ENCODE measurements at places on chromosomes 7 and 10. TPM values are rescaled to one million over a fixed set of nuclear protein-coding genes. Genes with fewer than 3 reads are reported as not detected.

- no peak for DNase-seq
Measured at GRCh38 chr7:115965796-115966475, 64.6 kb downstream of the TFEC start.

The OR6B1 gene
- total RNA-seq, result not detected

GRCh38 chr10:13787015-13787421, 200.3 kb downstream of the PRPF18 start:
- DNase-seq, result peak; percentile 73

The CAV1 gene
- 1.7 TPM for total RNA-seq

GRCh38 chr10:10053051-10053450, 964.6 kb upstream of the CELF2 start:
- DNase-seq, result no peak

The SYT15B gene
- 0.18 TPM for total RNA-seq

DNA sequence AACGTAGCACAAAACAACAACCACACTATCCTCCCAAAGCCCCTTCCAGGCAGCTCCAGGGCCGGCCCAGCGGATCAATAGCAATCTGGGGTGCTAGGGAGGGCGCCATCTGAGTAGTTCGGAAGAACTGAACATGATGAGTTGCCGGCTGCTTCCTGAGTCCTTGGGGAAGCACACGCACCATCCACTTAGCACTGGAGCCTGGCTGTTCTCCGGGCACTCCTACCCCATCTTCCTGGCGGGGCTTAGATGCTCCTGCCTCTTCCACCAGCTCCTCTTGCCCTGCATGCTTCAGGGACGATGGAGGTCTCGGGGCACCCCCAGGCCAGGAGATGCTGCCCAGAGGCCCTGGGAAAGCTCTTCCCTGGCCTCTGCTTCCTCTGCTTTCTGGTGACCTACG, at the start of gene KCNK18:
TSS of gene KCNK18 (plus strand) at position 301 of the 400 bp plus-strand sequence. CDS start at position 301, 0 bp downstream.
- DNase-seq, result no peak

- DNase-seq, result no peak
Measured at GRCh38 chr7:818031-818699, 14.1 kb upstream of the SUN1 start.

DNA sequence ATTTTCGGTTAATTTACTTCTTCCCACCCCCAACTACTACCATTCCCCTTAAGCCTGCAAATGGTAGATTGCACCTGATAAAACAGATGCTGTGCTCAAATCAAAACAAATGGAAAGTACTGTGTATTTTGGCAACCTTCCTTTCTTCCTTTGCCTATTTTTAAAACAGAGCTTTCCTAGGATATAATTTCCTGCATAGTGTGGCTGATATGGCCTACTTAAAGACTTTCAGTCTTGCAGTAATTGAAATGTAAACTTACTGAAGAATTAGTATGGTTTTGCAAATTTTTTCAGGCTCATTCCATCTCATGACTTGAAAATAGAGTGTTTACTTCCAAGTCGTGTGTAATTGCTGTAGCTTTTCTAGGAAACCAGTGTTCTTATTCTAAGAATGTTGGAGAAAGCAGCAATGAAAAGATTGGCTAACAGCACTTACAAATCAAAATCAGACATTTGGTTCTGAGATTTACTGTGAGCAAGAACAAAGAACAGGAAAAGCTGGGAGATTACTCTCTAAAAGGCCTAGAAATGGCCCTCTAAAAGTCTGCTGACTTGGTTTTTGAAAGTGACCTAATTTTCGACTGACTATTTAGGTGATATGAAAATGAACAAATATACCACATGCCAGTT, 52.0 kb downstream of the REEP3 start:
- DNase-seq, result no peak

DNA sequence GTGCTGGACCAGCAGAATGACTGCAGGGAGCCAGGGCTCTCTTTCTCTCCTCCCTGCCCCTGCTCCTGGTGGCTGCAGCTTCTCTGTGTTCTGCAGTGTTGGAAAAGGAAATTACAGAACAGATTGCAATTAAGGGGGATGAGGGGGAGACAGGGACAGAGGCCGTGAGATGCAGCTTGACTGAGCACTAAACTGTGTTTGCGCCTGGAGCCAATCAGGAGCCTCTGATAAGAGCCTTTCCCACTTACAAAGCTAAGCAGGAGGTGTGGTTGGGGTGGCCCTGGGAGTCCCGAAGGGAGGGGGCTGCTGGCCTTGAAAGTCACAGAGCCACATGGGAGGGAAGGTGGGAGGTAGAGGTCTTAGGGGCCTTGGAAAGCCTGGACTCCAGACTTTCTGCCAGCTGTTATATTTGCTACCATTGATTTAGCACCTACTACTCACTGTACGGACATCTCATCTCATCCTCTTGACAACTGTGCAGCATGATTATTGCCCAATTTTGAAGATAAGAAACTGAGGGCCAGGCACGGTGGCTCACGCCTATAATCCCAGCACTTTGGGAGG, 26.7 kb downstream of the TRIM8 start:
- DNase-seq, result no peak

DNA sequence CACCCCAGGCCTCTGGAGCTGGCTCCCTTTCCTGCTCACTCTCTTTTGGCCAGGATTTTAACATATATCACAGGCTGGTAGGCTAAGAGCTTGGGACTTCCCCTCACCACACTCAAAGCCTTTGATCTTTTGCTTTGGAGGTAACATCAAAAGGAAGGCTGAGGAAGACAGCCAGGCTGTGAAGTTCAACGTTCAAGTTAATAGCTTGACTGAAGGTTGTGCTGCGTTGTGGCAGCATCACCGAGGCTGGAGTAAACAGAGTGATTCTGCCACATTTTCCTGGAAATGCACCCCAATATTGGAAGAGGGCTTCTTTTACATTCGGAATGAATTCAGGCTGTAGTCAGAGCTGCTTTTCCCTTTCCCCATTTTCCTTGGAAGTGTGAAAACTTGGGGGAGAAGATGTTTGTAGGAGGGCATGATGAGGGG, 57.3 kb downstream of the TCF7L2 start:
- DNase-seq, result no peak

DNA sequence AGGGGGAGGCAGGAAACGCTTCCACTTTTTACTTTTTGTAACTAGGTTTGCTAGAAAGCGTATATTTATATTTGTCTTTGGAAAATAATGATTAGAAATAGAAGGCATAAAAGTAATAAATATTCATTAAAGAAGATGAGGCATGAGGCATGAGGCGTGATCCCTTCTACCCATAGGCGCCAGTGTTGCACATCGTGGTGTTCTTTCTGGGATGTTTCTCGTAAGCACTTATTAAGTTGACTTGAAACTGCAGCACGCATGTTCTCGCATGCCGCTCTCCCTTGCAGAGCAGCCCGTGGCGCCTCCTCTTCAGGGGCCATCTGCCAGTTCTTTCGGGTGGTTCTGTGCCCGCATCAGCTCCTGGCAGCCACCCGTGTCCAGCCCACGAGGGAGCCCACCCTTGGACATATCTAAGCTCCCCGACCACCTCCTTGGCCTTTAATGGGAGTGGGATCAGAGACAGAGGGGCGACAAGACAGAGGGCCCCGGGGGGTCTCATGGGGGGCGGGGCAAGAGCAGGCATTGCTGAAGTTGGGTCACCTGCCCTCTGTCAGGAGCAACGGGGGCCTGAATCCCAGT, 28.5 kb upstream of the CSGALNACT2 start:
- DNase-seq, result no peak

DNA sequence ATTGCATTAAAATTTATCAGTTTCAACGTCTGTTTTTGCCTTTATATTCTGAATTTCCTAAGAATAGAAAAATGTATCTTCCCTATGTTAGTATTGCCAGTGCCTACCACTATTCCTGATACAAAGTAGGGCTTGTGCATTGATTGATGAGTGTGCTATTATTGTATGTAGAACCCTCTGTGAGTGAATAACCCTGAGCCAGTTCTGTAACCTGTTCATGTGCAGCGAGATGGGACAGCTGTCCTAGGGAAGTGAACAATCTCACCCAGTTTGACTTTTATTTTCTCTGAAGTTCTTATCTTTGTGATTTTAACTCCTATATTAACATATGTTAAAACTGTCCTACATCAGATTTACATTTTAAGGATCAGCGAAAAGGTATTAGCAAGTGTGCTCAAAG, 178.4 kb upstream of the ADO start:
- DNase-seq, result no peak

The HMX3 gene
- 60.5 TPM for total RNA-seq

GRCh38 chr7:149742075-149742701, 31.2 kb downstream of the ZNF467 start:
- no peak for DNase-seq

The OR6V1 gene
- total RNA-seq, result not detected

DNA sequence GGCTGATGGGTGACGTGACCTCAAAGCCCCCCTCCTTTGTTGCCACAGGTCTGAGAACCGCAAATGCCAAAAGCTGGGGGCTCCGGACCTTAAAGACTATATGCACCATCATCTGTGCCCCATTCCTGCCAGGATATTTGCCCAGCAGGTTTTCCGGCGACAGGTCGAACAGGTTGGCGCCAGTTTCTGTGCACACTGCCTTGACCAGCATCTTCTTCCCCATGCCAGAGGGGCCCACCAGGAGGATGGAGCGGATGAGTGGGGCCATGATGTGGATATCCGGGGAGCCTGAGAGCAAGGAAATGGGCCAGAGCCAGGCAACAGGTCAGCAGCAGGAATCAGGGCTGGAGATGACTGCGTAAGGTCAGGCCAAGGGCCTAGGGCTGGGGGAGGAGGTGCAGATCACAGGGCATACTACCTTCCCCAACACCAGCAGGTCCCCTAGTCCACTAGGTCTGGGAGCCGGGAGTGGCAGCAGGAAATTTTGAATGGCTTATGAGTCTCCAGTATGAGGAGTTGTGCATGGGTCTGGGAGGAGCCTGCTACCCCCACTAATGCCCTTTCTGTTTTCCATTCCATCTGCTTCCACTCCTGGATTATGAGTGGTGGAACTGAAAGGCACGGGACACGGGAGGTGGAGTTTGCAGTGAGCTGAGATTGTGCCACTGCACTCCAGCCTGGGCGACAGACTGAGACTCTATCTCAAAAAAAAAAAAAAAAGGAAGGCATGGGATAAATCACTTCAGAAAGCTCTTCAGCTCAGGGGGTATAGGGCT, 6.3 kb upstream of the ASB10 start:
- no peak for DNase-seq

GRCh38 chr10:23968301-23968700, 240.6 kb upstream of the KIAA1217 start:
- DNase-seq, result no peak

DNA sequence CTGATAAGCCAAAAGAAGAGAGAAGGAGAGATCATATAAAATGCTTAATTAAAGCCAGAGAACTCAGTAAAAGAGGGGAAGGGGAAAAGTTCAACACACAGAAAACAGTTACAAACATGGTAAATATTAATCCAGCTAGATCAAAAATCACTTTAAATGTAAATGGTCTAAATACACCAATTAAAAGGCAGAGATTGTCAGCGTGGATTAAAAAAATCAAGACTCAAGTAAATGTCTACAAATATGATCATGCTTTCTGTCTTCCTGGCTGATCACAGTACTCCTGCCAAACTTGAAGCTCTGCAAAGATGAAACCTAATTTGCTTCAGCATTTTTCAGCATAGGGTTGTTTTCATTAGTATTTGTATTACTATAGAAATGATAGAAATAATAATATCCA, 54.6 kb upstream of the RNF32 start:
- DNase-seq, result no peak

The CFAP58 gene
- 0.26 TPM for total RNA-seq

- no peak for DNase-seq
Measured at GRCh38 chr10:7410301-7410861, 453 bp downstream of the SFMBT2 start.

The BET1 gene
- 12.5 TPM for total RNA-seq

GRCh38 chr7:157294773-157295172, 42.0 kb upstream of the DNAJB6 start:
- no peak for DNase-seq

- no peak for DNase-seq
Measured at GRCh38 chr7:6181136-6181535, 91.3 kb downstream of the CYTH3 start.

DNA sequence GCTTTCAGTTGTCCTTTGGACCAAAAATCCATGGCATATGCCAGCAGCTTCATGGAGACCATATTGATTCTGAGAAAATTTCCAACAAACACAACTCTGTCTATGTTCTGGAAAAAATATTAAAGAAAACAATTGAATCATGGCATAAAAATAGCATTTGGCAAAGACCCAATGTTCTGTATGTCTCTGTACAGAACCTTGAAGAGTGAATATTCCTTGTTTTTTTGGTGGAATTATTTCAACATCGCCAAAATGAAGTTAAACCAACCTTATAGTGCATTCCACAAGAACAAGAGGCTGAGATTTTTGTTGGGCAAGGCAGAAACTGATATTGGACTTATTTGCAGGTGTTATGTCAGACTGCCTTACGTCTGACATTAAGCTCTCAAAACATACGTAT, 53.3 kb upstream of the SLC16A12 start:
- DNase-seq, result no peak

DNA sequence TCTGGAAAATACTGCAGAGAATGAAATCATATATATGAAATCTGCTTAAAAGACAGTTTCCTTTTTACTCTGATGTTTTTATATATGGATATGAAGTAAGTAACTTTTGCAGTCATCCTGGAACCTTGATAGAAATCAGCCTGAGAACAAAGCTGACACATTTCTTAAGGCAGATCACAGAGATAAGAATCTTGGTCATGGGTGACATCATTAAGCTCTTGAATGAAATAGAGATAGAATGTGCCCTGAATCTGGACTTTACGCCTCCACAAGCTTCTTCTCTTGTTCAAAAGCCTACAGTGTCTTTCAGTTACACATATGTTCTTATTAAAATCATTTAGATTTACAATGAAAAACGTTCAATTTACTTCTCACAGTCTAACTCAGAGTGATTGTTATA, 319.1 kb upstream of the CNTNAP2 start:
- DNase-seq, result no peak

The ATG9B gene
- total RNA-seq, result 0.36 TPM

GRCh38 chr10:132319853-132320653, 11.9 kb upstream of the LRRC27 start:
- DNase-seq, result peak; percentile 66

DNA sequence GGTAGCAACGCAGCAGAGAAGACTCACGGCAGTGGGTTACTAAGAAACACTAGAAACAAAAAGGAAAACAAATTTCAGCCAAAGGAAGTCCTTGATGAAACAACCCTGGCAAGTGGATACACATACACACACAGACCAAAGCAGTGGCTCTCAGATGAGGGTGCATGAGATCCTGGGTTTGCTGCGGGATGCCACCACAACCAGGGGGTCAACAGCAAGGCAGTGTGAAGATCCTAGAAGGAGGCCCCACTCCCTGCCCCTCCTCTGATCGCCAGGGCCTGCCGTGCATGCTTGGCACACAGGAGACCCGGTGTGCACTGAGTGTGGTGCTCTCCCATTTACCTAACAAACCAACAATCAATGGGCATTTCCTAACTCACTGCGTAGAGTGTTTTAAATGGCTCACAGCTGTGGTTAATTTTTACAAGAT, 252.3 kb upstream of the KLF14 start:
- DNase-seq, result no peak

The DPYSL4 gene
- total RNA-seq, result 0.16 TPM

GRCh38 chr7:122974229-122974628, 21.3 kb downstream of the TAS2R16 start:
- DNase-seq, result no peak

The HOXA6 gene
- total RNA-seq, result not detected

The MALRD1 gene
- total RNA-seq, result 0.13 TPM

GRCh38 chr7:88132725-88133124, 87.1 kb downstream of the SRI start:
- DNase-seq, result peak; percentile 4
